GM19239 (cell line): ENCODE measurements at places on chromosomes 2 and 18.

DNA sequence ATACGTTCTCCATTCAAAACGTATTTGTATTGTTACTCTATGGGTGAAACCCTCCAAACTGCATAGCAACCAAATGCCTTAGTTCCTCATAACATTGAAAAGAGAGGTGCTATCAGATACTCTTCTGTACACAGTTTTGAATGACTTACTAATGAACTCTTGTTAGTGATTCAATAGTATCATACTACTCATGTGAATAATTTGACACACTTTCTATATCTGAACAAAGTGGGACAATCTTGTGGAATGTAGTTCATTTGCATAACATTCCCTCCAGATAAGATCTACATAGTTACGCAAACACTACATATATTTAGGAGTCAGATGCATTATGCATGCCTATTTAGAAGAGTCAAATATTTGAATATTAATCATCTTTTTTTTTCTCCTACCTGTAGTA lies 232.0 kb upstream of the NRXN1 start:
- no peak for DNase-seq

DNA sequence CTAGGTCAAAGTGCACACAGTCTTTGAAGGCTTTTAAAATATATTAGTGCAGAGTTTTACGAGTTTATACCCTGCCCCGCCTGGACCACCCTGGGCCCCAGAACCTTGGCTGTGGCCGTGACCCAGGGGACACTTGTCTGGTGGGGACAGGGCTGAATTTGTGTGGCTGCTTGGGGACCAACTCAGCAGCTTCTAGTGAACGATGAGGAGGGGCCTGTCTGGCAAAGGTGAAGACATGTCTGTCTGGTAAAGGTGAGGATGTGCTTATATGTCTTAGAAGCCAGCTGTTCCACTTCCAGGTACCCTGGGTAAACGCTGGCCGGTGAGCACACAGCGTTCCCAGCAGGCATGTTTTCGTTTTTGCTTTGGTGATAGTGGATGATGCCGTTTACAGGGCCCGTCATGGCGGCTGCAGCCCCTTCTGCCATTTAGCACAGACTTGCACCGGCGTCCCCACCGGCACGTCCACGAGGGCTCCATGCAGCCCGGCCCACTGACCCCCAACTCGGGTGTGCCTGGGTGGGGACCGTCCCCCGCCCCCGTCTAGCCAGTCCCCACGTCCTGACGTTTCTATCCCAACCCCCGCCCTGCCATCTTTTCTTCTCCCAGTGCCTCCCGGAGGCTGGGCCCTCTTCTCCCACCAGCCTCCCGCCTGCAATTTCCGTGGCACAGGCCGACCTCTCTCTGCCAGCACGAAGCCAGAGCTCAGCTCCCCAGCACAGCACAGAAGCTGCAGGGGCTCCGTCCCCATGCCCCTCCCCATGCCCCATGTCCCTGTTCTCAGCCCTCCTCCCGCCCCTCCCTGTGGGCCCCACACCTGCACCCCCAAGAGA lies 67.8 kb downstream of the SLC66A2 start:
- no peak for DNase-seq

GRCh38 chr2:234596696-234597575 lies 100.1 kb upstream of the ARL4C start:
- DNase-seq: no peak

DNA sequence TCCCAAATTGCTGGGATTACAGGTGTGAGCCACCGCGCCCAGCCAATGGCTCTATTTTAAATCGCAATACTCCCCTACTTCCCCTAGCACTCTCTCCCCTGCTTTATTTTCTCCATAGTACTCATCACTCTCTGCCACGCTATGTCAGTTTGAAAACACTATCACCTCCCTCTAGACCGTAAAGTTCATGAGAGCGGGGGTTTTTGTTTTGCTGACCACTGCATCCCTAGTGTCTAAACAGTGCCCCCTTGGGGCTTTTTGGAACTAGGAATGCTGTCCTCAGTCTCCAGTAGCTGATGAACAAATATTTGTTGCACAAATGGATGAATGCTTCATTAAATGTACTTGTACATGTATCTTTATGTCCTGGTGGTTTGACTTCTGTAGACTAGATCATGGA lies 44.1 kb downstream of the ATOH8 start:
- DNase-seq: no peak

- no peak for DNase-seq
Measured at GRCh38 chr2:105052773-105053172, 14.9 kb downstream of the MRPS9 start.

GRCh38 chr18:23878336-23878900 lies 136.1 kb upstream of the TTC39C start:
- no peak for DNase-seq
